ENCODE measurements at places on chromosomes 2 and 18. TPM values are rescaled to one million over a fixed set of nuclear protein-coding genes. Genes with fewer than 3 reads are reported as not detected.
A peak's percentile ranks its signal among the peaks of the same experiment; 100 is the strongest.

DNA sequence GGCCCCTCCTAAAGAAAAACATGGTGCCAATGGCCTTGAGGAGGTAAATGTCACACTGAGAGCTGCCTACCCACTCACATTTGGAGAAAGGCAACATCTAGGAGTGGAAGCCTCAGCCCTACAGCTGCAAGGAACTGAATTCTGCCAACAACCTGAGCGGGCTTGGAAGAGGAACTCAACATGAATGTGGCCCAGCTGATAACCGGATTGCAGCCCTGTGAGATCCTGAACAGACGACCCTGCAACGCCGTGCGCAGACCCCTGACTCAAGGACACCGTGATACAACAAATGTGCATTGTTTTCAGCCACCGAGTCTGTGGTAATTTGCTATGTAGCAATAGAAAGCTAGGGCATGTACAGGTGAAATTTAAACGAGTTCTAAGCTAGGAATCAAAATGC is 99.4 kb downstream of the MYOM1 start:
- H3K4me3 ChIP-seq = no peak overlapping the region
- no peak for DNase-seq
- no peaks in the 10 kb centered on the region for H3K27me3 ChIP-seq
- no peak overlapping the region for H3K27ac ChIP-seq

- no peak overlapping the region for H3K4me3 ChIP-seq
- H3K27me3 ChIP-seq = no peaks in the 10 kb centered on the region
- H3K27ac ChIP-seq = no peak overlapping the region
- no peak for DNase-seq
- H3K36me3 ChIP-seq = no peaks in the 10 kb centered on the region
- H3K4me1 ChIP-seq = no peaks in the 10 kb centered on the region
Observed at GRCh38 chr2:129400826-129401225, 578.6 kb upstream of the RAB6C start.

- H3K27ac ChIP-seq = no peak overlapping the region
- H3K27me3 ChIP-seq = no peaks in the 10 kb centered on the region
- DNase-seq = no peak
- no peaks in the 10 kb centered on the region for H3K36me3 ChIP-seq
- H3K4me1 ChIP-seq = no peaks in the 10 kb centered on the region
Observed at GRCh38 chr2:221568299-221568698, 3.8 kb downstream of the EPHA4 start.

GRCh38 chr18:61657066-61657732 is 235.6 kb downstream of the RNF152 start:
- no peak overlapping the region for H3K27ac ChIP-seq
- H3K27me3 ChIP-seq = no peaks in the 10 kb centered on the region
- no peak overlapping the region for H3K4me3 ChIP-seq
- DNase-seq = no peak

- DNase-seq = peak; percentile 25
- H3K4me3 ChIP-seq = peak overlapping the region; percentile 75
- H3K27ac ChIP-seq = peak overlapping the region; percentile 89
- H3K36me3 ChIP-seq = no peaks in the 10 kb centered on the region
Observed at GRCh38 chr2:234494361-234495250, 2.3 kb downstream of the ARL4C start.

DNA sequence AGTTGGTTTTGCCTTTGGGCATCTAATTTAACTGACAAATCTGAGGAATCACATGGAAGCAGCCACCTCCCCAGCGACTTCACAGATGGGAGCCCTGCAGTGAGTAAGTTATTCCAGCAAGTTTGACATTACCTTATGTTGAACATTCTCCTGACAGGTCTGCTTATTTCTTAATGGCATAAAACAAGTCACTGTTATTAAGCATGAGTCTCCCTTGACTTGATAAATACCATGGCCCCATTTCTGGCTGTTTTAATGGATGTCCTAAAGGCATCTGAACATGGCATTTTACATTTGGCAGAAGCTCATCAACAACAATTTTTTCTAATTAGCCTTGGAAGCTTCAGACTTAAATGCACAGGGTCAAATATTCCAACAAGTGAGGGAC is 92.6 kb upstream of the CREB1 start:
- no peaks in the 10 kb centered on the region for H3K36me3 ChIP-seq
- no peaks in the 10 kb centered on the region for H3K4me1 ChIP-seq
- DNase-seq = no peak
- no peak overlapping the region for H3K27ac ChIP-seq

GRCh38 chr2:10398496-10398895 is 49.6 kb downstream of the ODC1 start:
- no peaks in the 10 kb centered on the region for H3K36me3 ChIP-seq
- DNase-seq = no peak
- H3K4me3 ChIP-seq = no peak overlapping the region
- H3K27ac ChIP-seq = no peak overlapping the region

DNA sequence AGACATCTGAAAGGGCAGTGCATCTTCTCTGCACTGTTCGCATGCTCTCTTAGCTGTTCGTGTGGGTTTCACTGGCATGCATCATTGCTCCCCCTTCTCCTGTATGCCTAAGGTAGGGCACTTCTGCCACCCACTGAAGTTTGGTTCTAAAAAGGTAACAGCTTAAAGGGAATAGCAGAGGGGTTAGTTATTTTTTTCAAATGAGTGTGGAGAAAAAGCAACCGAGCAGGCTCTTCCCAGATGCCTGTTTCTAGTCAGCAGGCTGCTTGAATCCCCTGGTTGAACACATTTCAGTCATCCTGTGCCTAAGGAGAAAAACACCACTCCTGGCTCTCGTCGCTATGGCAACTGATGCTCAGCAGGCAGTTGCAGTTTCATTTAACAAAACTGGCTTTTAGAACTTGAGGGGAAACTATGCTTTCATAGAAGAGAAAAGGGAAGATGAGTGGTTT is 69.8 kb upstream of the GALNT3 start:
- H3K4me1 ChIP-seq = no peaks in the 10 kb centered on the region
- no peak overlapping the region for H3K27ac ChIP-seq
- no peak for DNase-seq
- H3K4me3 ChIP-seq = no peak overlapping the region
- no peaks in the 10 kb centered on the region for H3K36me3 ChIP-seq

DNA sequence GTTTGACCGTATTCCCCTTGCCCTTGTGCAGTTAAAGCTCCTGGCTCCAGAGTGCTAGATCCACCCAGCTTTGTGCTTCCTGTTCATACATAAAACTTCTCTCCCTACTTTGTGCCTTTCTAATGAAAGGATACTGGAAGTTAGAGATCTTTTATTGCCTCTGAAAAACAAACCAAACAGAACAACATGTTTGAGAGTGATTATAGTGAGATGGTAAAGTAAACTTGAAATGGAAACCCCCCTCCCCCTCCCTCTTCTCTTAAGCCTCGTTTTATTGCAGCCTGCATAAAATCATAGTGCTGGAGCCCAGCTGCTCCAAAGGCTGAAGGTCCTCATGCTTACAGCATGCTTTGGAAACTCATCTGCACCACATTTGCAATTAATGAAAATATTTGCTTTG is 125.1 kb downstream of the TANC1 start:
- no peaks in the 10 kb centered on the region for H3K27me3 ChIP-seq
- no peak overlapping the region for H3K4me3 ChIP-seq
- DNase-seq = peak; percentile 76
- peaks cover 46% of the 10 kb centered on the region for H3K4me1 ChIP-seq

DNA sequence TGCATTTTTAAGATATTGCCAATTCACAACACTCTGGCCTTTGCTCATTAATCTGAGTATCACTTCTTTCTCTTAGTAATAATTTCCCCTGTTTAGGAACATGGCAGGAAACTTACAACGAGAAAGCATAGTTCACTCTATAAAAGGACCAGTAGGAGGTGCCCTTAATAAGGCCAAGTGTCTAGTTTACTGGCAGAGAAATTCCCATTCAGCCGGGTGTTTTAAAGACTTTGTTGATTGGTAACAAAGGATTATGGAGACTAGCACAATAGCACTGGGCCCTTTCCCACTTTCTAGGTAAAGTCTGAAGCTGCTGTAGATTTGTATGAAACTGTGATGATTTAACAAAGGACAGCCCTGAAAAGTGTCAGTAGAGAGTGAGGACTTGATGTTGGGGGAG is 3.1 kb downstream of the DCC start:
- no peaks in the 10 kb centered on the region for H3K36me3 ChIP-seq
- no peak overlapping the region for H3K4me3 ChIP-seq
- DNase-seq = no peak
- H3K27ac ChIP-seq = no peak overlapping the region

DNA sequence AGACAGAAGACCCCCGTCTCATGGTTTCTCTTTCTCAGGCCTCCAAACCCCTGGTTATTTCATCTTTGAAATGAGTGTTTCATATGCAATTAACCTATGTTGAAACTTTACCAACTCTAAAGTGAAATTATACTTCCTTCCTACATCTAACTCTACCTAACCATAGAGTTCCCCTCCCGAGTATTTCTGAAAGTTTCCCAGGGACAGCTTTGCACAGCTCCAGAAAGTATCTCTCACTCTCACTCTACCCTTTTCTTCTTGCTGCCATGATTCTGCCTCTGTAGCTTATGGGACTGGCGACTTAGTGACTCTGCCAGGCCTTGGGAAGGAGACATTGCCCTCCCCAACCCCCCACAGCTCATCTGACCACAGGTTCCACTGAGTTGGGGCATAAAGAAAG is 107.9 kb downstream of the B3GNT2 start:
- H3K27ac ChIP-seq = no peak overlapping the region
- no peak overlapping the region for H3K4me3 ChIP-seq
- H3K27me3 ChIP-seq = no peaks in the 10 kb centered on the region
- DNase-seq = no peak
- no peaks in the 10 kb centered on the region for H3K36me3 ChIP-seq

DNA sequence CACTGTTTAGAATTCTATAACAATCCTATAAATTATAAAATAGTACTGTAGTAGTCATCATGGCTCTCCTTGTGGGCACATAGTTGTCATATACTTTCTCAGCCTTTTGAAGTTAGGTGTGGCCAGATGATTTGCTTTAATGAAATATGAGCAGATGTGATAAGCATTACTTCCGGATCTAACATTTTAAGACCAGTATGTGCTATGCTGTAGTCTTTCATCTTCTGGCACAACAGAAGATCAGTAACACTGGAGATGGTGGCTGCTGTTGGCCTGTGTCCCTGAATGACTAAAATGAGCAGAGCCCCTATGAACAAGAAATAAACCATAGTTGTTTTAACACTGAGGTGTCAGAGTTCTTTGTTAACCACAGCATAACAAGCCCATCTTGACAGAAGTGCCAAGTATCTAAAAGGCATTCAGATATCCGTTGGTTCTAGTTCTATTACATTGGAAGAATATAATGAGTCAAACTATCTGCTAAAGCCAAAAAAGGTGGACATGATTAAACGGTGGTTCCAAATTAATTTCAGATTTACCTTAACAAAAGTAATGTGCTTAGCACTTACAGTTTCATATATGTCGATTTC is 6.3 kb downstream of the MEX3C start:
- peaks cover 8% of the 10 kb centered on the region for H3K4me1 ChIP-seq
- H3K27ac ChIP-seq = no peak overlapping the region
- DNase-seq = no peak
- no peaks in the 10 kb centered on the region for H3K27me3 ChIP-seq

DNA sequence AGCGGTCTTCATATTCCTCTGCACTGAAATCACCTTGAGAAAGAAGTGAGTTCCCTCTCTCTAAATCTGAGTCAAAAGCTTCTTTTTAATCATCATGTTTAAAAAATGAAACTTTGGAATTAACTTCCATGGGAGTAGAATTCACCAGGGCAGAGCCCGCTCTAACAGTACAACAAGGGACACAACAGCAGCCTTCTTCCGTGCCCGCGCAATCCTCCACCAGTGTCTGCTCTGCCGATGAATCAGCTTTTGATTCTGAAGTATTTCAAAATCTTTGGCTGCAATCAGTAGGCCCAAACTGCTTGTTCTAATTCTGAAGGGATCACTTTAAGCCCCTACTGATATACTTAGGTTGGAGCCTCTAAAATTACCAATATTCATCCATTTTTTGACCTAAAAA is 76.9 kb downstream of the USP40 start:
- H3K4me3 ChIP-seq = no peak overlapping the region
- peaks cover 8% of the 10 kb centered on the region for H3K36me3 ChIP-seq
- H3K4me1 ChIP-seq = peaks cover 5% of the 10 kb centered on the region
- H3K27ac ChIP-seq = peak overlapping the region; percentile 0

GRCh38 chr2:223734346-223734745 is 103.0 kb downstream of the AP1S3 start:
- H3K27ac ChIP-seq = no peak overlapping the region
- no peak overlapping the region for H3K4me3 ChIP-seq
- H3K36me3 ChIP-seq = no peaks in the 10 kb centered on the region
- DNase-seq = no peak
- H3K4me1 ChIP-seq = no peaks in the 10 kb centered on the region
- H3K27me3 ChIP-seq = no peaks in the 10 kb centered on the region

DNA sequence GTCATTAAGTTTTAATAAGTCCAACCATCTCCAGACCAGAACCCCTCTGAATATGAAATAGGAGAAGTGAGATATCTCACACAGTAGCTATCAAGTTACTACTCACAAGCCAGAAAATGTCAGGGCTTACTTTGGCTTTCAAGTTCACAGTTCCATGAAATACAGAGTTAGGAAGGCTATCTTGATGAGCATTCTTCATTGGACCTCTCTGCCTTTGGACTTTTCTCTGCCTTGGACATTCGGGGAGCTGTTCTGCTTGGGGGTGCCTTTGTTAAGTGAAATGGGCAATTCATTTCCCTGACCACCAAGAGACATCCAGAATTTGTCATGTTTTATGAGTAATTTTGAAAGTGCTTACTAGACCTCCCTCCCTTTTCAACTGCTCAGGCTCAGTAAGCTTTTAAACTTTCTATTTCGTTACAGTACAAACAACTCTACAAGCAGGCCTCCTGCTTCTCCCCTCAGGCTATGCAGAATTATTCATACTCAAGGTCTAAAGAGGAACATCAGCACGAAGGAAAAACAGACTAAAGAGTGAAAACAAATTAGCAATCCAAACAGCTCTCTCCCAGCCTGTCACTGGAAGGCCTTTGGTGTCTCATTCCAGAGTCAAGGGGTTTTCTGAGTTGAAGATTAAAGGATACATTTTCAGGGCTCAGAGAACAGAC is 95.3 kb downstream of the MREG start:
- H3K36me3 ChIP-seq = no peaks in the 10 kb centered on the region
- H3K27ac ChIP-seq = no peak overlapping the region
- H3K27me3 ChIP-seq = no peaks in the 10 kb centered on the region

GRCh38 chr2:112831513-112831845 is 5.1 kb downstream of the IL1B start:
- no peaks in the 10 kb centered on the region for H3K27me3 ChIP-seq
- H3K4me3 ChIP-seq = no peak overlapping the region
- no peak overlapping the region for H3K27ac ChIP-seq
- no peak for DNase-seq

- DNase-seq = peak; percentile 33
- no peak overlapping the region for H3K27ac ChIP-seq
- H3K4me1 ChIP-seq = no peaks in the 10 kb centered on the region
- no peaks in the 10 kb centered on the region for H3K36me3 ChIP-seq
Observed at GRCh38 chr2:235433860-235434259, 60.0 kb upstream of the AGAP1 start.

- H3K4me1 ChIP-seq = no peaks in the 10 kb centered on the region
- H3K36me3 ChIP-seq = no peaks in the 10 kb centered on the region
- no peak for DNase-seq
- no peaks in the 10 kb centered on the region for H3K27me3 ChIP-seq
Observed at GRCh38 chr2:123116595-123116994, 908.5 kb upstream of the CNTNAP5 start.

Gene LIPT1
- total RNA-seq = 7.3 TPM

Gene TMEM131
- total RNA-seq = 40.6 TPM

Gene ANTXR1
- 48.7 TPM for total RNA-seq

Gene NPHP1
- total RNA-seq = 9.7 TPM

Gene SF3B1
- total RNA-seq = 250 TPM
